ENCODE measurements at places on chromosomes 6 and 20. TPM values are rescaled to one million over a fixed set of nuclear protein-coding genes. Genes with fewer than 3 reads are reported as not detected.

Gene FIG4
- polyA plus RNA-seq = 23.6 TPM

Gene TOX2
- 4.7 TPM for polyA plus RNA-seq

Gene IRF4
- polyA plus RNA-seq = 0.24 TPM

Gene HTR1B
- polyA plus RNA-seq = 0.20 TPM

Gene AMD1
- polyA plus RNA-seq = 77.2 TPM

Gene ARMH2
- polyA plus RNA-seq = not detected

DNA sequence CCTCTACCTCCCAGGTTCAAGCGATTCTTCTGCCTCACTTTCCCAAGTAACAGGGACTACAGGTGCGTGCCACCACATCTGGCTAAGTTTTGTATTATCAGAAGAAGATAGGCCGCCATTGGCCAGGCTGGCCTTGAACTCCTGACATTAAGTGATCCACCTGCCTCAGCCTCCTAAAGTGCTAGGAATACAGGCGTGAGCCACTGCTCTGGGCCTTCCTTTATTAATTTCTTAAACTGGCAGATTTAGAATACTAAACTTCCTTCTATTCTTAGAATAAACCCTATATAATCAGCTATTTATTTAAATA, 86.6 kb downstream of the HFE start:
- no peak for DNase-seq

DNA sequence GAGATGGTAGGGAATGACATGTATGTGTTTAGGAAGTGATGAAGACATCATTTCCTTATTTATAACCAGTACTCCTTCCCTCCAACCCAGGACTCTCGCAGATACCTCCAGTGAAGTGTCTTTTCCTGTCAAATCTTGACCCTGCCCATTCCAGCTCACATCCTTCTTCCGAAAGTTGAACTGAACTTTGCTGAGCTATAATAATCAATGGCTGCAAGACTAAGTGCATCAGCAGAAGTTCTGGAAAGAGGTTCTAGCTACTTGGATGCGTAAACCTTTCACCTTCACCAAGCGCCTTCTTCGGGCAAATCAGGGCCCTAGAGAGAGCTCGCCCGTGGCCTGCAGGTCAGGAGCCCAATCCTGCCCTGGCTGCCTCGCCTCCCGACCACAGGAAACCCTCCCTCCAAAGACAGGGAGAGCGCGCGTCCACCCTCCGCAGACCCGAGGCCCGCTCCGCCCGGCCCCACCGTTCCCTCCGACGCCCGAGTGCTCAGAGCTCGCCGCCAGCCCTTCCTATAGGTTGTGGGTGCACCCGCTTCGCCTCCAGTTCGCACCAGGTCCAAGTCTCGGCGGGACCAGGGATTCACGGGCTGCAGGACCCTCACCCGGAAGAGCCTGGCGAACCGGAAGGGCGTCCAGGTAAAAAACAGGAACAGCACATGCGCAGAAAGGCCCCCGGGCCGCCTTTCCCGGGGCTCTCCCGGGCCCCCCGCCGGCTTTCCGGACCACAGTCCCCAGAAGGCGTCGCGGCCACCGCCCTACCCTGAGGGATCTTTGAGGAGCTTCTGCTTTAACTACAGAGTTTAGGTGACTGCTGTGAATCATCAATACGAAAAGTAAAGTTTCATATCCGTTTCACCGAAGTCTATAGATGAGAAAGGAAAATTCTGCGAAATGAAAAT, at the start of gene ZNF334:
TSS of gene ZNF334 (minus strand) at position 617 of the 902 bp plus-strand sequence. CDS start 1,457 bp downstream, outside the sequence.
- peak; percentile 69 for DNase-seq

DNA sequence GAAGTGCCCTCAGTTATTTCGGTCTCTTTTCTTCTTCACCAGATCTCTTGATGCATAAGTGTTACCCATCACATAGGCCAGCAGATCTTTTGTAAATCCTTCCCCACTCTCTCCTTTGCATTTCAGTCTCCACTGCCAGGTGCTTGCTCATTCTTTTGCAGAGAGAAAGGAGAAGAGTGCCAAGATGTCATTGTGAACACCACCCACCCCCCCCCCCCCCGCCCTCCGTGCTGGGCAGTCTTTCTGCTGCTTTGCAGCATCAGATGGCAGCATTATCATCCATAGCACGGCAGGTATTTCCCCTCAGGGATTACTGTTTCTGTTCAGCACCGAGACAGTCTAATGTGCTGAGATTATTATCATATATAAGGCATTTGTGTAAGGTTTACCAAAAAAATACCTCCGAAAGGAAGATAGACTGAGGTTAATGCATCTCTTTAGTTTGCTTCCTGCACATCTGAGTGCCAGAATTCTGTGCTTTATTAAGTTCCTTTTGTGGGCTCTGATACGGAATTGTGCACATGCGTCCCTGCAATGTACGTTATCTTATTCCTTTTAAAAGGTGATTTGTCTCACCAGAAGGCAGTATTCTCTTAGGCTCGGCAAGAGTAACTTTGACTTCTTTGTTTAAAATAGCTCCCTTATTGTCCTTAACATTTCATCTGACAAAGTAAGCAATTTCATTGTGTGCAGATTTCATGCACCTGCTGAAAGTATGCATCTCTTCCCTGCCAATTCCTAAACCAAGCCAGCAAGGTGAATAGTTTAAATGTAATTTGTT, 128.8 kb downstream of the PHACTR1 start:
- DNase-seq = no peak

GRCh38 chr20:1313236-1313964, 15.5 kb downstream of the SDCBP2 start:
- peak; percentile 64 for DNase-seq

GRCh38 chr20:23920408-23921325, 41.1 kb upstream of the CST5 start:
- DNase-seq = no peak

DNA sequence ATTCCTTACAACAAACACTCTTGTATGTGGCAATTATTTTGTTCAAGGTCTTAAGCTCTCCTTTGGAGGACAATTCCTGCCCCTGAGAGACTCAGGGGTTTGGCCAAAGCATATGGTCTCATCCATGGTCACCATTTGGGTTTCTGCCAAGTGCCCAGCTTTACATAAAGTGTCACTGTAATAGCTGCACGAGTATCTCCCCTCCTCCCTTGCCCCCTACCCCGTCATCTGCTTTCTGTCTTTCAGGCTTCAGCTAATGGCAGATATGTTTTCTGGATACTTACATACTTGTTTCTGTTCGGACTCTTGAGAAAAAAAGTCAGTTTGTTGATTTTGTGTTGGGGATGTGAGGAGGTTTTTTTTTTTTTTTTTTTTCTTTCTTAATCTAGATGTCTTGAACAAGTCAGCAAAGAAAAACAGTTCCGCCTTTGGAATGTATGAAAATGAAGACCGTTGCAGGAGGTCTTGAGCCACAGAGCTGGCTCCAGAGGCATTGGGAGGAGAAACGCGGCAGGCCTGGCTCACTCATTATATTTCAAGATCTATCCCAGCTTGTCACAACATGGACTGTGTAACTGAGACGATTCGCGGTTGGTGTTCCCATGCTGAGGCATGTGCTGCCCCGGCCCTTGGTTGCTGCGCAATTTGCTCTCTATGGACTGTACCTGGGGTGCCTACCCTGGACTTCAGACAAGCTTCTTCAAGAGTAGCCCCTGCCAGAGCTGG, 32.6 kb upstream of the STX16 start:
- DNase-seq = no peak

DNA sequence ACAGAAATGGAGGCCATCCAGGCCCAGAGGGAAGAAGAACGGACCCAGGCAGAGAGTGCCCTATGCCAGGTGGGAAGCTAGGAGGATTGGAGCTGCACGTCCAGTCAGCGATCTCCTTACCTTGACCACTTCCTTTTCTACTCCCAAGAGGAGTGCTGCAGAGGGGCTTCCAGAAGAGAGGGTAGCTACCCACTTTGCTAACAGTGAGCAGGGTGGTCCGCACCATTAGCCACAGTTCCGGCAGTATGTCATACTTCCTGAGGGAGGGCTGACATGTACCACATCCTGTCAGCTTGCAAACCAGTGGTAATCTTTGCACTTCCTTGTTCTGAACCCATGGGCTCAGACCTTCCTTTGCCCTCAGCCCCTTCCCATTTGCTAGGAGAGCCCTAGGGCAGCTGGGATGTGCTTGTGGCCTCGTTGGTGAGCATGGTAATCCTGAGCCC, 35.4 kb downstream of the CEP250 start:
- DNase-seq = no peak

GRCh38 chr6:111591370-111591900, 14.2 kb downstream of the TRAF3IP2 start:
- no peak for DNase-seq

GRCh38 chr6:95802978-95803377, 212.8 kb upstream of the FUT9 start:
- no peak for DNase-seq

Data from renal cortex interstitium (tissue), 15 donors.